ENCODE measurements at places on chromosomes 2 and 18.

DNA sequence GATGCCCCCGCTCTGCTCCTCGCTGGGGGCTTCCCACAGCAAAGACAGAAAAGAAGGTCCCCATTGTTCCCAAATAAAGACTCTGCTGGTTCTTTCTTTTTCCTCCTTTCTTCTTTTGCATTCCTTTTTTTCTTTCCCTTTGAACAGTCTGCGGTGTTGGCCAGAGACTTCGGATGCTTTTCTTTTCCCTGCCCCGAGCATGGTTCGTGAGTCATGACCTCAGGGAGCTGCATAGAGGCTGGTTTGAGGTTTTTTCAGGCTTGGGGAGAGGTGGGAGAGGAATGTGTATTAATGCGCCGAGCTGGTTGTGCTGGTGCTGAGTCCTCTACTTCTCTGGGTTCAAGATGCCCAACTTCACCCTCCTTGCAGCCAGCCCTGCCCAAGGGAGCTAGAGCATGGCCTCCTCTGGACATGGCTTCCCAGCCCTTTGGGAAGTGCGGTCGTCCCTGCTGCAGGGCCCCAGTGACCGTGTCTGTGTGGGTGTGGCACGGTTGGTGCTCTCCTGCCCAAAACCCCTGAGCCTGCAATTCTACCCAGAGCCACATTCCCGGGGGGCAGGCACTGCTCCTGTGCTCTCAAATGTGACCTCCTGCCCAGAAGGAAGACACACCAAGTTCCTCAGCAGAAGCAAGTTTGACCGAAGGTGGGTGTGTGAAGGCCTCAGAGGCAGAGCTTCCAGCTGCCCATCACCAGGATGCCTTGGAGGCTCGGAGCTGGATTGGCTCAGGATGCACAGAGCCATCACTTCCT is 9.0 kb upstream of the ARHGEF4 start:
- DNase-seq: no peak

DNA sequence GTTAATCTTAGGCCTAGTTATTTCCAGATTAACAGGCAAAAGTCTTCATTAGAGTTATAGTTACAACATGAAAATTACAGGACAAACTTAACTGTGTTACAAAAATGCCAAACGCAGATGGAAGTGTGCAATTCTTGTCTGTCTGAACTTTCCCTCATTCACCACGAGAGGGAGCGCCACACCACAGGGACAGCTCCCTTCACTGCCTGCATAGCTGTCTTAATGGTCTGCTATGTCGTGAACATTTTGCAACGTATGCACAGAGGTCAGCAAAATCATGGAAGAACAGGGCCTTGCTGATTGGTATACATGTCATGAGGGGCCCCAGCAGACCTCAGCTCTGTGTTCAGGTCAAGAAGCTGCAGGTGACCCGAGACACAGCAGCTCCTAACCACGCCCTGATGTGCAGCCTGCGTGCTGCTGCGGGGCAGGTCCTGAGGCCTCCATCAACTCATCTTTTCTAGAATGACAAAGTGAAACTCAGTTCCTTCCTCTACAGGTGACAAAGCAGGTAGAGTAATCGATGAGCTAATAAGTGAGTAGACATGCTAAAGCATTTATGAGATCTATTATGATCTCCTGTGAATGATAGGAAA is 78.8 kb upstream of the ATP8B1 start:
- peak; percentile 30 for DNase-seq

DNA sequence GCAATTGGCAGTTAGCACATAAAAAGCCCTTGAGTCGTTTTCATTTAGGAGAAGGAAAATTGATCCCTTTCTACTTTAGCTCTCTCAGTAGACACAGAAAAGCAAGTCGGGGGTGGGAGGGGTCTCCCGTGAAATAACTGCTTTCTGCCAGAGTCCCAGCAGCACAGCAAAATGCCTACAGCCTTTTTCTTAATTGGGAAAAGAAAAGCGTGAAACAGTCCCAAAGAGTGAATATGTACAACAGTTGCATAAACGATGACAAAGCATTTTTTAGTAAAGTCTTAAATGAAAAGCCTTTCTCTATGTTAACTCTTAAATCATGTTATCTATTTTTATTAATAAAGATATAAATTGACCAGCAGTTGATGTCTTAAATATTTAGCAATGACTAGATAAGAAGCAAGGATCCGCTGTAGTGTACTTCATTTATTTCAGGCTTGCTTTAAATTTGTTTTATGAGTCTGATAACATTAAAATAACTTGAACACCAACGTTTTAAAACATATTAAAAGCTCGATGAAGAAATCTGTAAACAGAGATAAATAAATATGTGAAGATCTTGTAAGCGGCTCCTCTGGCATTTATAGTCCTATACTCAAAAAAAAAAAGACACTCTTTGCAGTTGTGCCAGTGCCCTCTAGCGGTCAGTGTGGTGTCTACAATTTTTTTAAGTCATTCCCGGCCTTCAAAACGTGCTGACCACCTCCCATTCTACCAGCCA is 42.3 kb upstream of the ATIC start:
- DNase-seq: peak; percentile 77

GRCh38 chr2:88188748-88189147 is 18.6 kb downstream of the THNSL2 start:
- no peak for DNase-seq

DNA sequence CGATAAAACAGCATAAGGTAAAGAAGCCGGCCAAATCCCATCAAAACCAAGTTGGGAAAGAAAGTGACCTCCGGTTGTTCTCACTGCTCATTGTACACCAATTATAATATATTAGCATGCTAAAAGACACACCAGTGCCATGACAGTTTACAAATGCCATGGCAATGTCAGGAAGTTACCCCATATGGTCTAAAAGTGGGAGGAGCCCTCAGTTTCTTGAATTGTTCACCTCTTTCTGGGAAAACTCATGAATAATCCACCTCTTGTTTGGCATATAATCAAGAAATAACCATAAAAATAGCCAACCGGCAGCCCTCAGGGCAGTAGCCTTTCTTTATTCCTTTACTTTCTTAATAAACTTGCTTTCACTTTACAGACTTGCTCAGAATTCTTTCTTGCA is 544.9 kb upstream of the SETBP1 start:
- DNase-seq: no peak

- no peak for DNase-seq
These were observed 74.6 kb upstream of the SMAD7 start for GRCh38 chr18:49025426-49025766.

DNA sequence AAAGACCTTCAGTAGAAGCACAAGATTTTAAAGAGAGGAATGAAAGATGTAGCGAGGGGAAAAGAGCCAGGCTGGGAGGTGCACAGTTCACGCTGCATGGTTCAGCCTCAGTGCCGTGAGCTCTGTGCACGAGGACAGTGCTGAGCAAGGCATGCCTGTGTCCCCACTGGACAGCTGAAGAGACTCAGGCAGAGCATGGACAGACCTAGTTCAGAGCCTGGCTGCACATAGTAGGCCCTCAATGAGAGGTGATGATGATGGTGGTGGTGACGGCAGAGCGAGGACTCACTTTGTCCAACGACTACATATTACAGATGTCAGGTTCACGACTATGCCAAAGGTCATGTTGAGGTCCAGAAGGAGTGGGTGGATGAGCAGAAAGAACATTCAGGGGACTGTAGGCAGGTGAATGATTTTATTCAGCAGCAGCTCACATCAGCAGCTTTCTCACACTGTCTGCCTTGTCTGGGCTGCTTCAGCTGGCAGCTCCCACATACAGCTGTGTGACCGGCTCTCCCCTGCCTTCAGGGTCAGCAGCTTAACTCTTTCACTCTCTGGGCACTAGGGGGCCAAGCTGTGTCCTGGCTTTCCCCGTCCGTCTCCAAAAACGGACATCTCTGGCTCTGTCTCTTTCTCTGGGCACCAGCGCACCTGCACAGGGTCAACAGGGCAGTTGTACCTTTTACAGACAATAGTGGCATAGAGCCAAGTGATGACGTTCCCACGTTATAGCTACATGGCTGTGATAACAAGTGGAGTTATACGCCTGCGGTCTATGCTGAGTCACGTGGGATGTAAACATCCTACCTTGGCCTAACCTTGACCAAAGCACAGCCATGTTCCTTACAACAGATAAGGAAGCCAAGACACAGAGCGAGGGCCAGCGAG is 128.8 kb upstream of the MSH6 start:
- DNase-seq: no peak

DNA sequence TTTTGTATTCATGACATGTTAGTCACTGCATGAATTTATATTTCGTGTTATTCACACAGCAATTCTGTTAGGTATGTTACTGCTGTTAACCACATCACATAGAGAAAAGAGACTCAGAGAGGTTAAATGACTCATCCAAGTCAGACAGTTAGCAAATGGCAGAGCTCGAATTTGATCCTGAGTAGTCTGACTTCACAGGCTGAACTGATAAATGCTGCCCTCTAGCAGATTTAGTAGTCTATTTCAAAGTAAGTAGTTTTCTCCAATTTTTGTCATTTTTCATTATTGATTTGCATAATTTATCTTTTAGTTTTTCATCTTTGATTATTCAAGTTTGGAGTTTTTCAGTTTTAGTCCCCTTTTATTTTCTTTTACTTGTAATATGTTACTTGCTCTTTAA is 58.3 kb downstream of the WDR7 start:
- DNase-seq: no peak

- no peak for DNase-seq
These were observed 21.7 kb downstream of the INHBB start for GRCh38 chr2:120367649-120368048.

DNA sequence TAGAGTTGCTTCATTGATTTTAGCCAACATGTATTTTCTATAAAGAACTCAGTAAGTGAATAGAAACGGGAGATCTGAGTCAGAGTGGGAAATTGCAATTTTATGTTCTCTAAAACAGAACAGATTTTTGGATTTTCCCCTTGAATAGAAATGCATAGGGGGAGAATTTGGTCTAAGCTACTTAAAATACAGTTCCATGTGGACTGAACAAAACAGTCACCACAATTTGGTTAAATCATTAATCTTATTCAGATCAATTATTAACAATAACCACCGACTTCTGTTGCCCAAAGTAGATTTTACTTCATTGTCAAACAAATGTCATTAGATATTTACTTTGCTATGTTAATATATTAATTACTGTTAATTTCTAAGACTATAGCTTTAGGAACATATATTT is 107.7 kb downstream of the SCG2 start:
- no peak for DNase-seq

GRCh38 chr2:88038263-88039105 is 17.1 kb downstream of the KRCC1 start:
- no peak for DNase-seq

GRCh38 chr2:33458248-33458819 is 18.1 kb upstream of the RASGRP3 start:
- DNase-seq: no peak

GRCh38 chr2:23384551-23385343 is at the start of gene KLHL29:
Gene KLHL29 (plus strand): TSS chr2:23385179. CDS start chr2:23562197, 177,018 bp downstream.
- DNase-seq: no peak

DNA sequence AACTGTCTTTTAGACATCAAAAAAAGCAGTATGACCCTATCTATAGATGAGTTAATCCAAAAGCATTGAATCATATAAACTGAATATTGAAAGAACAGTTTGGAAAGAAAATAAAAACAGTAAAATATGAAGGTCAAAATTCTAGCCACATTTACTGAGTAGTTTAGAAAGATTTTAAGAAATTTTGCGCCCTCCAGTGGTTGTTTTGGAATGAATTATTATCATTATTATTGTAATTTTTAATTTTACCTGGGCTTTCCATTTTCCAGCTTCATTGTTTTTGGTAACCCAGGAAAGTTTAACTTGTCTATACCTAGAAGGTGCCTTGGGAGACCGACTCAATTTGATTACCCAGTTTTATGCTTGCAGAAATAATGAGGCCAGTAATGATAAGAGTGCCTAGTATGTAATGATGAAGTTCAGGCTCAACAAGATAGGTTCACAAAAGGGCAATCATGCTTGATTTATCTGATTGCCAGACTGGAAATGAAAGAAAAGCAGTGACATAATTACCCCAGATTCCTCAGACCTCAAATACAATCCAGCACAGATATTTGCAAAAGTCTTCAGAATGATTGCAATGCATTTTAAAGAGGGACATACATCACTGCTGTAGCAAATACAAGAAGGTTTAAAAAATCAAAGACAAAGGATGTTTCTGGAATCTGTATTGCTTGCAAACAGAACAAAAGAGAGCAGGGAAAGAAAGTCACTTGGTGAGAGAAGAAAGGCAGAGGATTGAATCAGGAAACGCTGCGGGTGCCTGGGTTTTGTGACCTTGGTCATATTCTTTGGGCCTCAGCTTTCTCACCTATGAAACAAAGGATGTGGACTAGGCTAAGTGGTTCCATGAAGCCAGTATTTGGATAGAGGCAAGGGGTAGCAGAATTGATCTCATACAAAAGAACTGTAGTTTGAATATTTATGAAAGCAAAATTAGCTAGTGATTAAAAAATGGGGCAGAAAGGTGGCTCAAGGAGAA is 153.8 kb downstream of the MAP2 start:
- DNase-seq: no peak

GRCh38 chr2:237254911-237255578 is 158.9 kb downstream of the COL6A3 start:
- no peak for DNase-seq

- no peak for DNase-seq
These were observed 34.6 kb upstream of the IMPA2 start for GRCh38 chr18:11946756-11947155.

DNA sequence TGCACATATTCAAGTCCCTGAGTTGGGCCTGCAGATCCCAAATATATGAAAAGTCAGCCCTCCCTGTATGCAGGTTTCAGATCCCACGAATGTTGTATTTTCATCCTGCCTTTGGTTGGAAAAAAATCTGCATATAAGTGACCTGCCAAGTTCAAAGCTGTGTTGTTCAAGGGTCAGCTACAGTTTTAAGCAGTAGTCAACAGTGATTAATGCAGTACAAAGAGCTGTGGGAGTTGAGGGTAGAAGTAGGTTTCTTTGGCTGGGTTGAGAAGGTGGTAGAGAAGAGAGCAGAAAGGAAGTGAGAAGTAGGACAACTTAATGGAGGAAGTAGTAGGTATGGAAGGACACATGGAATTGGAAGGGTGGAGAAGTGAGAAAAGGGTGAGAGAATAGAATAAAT is 127.9 kb downstream of the ANKRD44 start:
- no peak for DNase-seq

DNA sequence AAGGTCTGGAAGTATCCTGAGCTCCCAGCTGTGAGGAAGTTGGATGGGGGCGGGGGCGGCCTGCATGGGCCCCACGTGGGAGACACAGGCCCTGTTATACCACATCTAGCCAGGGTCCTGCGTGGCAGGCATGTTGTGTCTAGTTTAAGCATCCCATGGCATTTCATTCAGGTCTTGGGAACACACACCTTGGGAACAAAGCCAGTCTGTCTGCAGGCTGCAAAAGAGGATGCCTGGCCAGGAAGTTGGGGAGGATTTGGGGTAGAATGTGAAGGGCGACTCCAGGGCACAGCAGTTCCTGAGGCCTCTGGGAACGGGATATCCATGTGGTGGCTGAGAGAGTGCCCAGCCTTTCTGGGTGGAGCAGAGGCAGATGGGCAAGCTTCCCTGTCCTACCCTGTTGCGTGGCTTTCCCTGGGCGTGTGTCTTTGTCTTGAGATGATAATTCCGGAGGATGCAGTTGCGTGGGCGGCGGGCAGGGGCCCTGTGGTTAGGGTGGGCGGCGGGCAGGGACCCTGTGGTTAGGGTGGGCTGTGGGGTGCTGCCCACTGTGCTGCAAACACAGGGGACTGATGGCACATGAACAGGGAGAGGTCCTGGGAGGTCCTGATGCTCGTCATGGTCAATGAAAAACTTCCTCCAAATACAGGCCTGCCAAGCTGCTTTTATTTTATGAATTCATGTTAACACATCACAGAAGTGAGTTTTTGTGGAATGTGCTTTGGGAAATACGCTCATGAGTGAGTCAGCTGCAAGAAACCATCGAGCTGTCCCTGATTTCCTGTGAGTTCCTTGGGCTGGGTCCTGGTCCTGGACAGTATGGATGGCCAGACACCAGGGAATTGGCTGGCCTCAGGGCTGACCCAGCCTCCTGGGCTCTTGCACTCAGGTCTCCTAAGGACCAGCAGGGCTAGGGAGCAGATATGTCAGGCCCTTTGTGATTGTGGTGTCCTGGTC is 90.0 kb upstream of the HS6ST1 start:
- no peak for DNase-seq

Measured in SK-N-MC (cell line).